ENCODE measurements at places on chromosomes 7 and 10.

DNA sequence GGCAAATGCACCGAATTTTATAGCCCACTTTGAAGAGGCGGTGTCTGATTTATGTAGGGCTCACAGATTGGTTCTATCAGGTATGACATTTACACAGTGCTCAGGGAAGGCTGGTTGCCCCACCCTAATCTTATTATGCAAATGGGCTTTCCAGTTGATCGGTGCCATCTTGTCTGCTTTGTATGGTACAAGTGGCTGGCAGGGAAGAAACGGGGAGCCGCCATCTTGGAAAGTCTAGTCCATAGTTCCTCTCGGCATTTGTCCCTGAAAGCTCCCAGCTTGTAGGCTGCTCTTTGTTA, 36.6 kb downstream of the TMEM229A start:
- no peak for DNase-seq

DNA sequence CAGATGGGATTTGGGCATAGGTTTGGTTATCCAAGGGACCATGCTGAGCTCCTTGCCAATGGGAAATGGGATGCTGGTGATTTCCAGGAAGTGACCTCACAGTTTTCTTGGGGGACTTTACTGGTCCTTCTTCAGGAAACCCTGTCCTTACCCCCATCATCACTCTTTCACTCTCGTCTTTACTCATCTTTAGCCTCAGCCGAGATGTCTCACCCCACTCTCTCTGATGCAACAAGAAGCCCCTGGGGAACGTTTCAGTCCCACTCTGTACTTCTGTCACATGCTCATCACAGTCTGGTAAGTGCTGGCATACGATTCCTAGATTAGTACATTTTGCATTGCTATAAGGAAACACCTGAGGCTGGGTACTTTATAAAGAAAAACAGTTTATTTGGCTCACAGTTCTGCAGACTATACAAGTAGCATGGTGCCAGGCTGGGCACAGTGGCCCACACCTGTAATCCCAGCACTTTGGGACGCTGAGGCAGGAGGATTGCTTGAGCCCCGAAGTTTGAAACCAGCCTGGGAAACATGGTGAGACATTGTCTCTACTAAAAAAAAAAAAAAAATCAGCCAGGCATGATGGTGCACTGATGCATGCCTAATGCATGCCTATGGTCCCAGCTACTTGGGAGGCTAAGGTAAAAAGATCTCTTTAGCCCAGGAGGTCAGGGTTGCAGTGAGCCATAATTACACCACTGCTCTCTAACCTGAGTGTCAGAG, 63.5 kb upstream of the VKORC1L1 start:
- DNase-seq, result no peak

GRCh38 chr10:88120075-88120474, 256.6 kb downstream of the PTEN start:
- no peak for DNase-seq

- DNase-seq, result no peak
Observed at GRCh38 chr10:48279081-48279751, 4.7 kb upstream of the FRMPD2 start.

DNA sequence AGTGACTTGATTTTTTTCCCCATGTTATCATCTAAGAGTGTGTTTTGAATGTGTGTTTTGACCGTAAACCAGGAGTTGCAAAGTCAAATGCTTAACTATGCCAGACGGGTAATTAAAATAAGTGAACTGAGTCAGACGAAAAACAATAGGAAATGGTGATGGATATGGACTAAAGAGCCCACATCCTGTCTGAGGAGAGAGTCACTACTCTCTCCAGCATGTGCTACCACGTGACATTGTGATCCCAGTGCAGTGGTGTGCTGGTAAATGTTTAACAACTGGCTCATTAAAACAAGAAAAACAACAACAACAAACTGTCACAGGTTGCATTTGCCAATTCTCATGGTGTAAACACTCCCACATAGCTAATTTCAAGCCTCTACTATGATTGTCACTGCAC, 164.3 kb downstream of the SUGCT start:
- no peak for DNase-seq

DNA sequence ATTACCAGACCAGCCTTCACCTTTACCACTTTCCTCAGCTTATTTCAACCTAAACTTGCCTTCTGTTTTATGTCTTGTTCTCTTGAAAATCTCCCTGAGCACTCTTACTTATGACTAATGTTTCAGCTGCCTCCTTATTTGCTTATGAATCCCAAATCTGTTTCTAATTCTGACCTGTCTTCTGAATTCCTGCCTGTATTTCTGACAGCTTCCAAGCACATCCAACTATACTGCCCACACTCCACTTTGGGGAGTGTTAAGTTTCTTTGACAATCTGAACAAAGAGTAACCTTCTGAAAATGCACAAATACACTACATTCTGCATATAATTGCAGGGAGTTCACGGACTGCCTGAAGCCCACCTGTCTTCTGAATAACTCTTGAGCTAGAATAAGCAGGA, 48.7 kb downstream of the ARMC3 start:
- DNase-seq, result no peak

DNA sequence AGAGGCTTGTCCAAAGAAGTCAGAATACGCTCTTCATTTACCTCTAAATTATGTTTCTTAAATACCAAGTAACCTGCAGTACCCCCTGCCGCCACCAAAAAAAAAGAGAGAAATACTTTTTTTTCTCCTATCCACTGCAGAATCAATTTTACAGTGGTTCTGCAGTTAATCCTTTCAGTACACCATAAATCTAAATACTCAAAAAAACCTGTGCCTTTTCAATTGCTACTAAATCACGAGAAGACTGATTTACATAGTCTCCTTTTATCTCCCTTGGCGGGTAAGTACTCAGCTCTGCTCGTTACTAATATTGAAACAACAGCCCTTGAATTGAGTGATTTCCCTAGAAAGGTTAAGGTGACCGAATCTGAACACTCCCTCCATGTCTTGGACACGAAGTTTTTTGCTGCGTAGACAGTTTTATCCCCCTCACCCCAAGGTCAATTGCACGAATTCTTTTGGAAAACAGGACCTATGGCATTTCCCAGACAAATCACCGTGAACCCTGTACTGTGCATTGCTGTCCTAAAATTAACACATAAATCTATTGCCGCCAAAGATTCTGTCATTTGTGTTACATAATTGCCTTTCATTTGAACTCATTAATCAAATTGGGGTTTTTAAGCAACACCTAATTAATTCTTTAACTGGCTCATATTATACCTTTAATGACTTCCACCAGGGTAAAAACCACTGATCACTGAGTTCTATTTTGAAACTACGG, 512 bp upstream of the VIM start:
- DNase-seq, result no peak

GRCh38 chr10:4285121-4285520, 500.1 kb upstream of the KLF6 start:
- no peak for DNase-seq

Measured in stimulated activated CD4-positive, alpha-beta T cell treated with anti-CD3 and anti-CD28 coated beads, Interleukin-4, amount 100 ng/mL, for 1 hour (primary cell).